Activated CD4-positive, alpha-beta T cell treated with anti-CD3 and anti-CD28 coated beads, Interleukin-2, amount 10 ng/mL, durations not matched to agents 24 days and 14 days (primary cell): ENCODE measurements at places on chromosomes 12 and 14. TPM values are rescaled to one million over a fixed set of nuclear protein-coding genes. Genes with fewer than 3 reads are reported as not detected.

DNA sequence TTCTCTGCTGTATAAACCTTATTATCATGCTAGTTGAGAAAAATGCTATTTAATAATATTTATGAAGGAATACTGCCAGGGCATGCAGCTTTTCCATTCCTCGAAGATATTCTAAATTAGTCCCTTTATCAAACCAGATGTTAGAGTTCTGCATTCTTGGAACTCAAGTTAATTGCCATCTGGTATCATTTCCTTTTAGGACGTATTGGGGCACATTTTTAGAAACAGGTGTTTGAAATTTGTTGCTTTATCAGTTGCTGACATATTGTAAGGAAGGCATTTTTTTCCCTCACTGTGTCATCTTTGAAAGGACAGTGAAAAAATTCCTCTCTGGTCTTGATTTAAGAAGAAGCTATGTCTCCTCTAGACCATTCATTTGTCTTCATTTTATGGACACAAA lies 471.2 kb upstream of the PRICKLE1 start:
- H3K4me3 ChIP-seq, result no peak overlapping the region
- H3K4me1 ChIP-seq, result no peaks in the 10 kb centered on the region
- H3K27me3 ChIP-seq, result no peaks in the 10 kb centered on the region
- H3K36me3 ChIP-seq, result no peaks in the 10 kb centered on the region
- no peak overlapping the region for H3K27ac ChIP-seq
- DNase-seq, result no peak

DNA sequence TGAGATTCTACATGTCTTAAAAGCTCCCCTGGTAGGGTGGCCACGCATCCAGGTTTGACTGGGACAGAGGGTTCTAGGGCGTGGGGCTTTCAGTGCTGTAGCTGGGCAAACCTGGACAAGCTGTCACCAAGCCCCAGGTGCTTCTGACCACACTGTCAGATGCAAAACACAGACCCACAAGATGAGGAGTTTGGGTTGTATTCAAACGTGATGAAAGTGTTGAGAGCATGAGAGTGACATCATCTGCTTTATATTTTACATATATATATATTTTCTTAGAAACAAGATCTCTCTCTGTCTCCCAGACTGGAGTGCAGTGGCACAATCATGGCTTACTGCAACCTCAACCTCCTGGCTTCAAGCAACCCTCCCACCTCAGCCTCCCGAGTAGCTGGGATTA lies 210.1 kb downstream of the DPF3 start:
- DNase-seq, result no peak
- no peak overlapping the region for H3K4me3 ChIP-seq
- H3K36me3 ChIP-seq, result peaks cover 3% of the 10 kb centered on the region
- H3K4me1 ChIP-seq, result peaks cover 2% of the 10 kb centered on the region
- peaks cover 16% of the 10 kb centered on the region for H3K27me3 ChIP-seq

- no peak overlapping the region for H3K27ac ChIP-seq
- H3K27me3 ChIP-seq, result no peaks in the 10 kb centered on the region
- H3K4me1 ChIP-seq, result peaks cover 11% of the 10 kb centered on the region
- H3K4me3 ChIP-seq, result no peak overlapping the region
- no peak for DNase-seq
These were observed 203.8 kb upstream of the RGS6 start for GRCh38 chr14:71728386-71728785.

The ARHGEF25 gene
- total RNA-seq, result 1.6 and 1.7 TPM in 2 replicates

DNA sequence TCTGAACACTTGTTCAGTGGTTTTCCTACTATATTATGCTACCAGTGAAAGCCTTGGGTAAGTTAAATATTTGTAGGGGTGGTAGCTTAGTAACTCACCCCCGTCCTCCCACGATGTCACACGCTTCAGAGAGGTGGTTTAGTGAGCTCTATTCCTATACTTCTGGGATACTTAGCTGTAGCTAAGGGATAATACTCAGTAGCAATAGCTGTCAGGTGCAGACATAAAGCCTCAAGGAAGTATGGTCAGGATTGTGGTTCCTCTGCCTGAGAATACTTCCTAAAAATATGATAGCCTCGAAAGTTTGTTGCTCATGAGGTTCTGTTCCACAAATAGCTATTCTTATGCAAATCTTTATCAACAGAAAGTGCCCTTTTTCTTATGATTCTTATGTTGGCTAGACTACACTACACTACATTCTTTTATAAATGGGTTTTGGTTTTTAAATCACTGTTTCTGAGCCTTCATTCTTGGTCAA lies 11.9 kb downstream of the DLST start:
- no peak for DNase-seq
- H3K36me3 ChIP-seq, result peaks cover 87% of the 10 kb centered on the region
- peaks cover 12% of the 10 kb centered on the region for H3K4me1 ChIP-seq
- no peak overlapping the region for H3K4me3 ChIP-seq
- H3K27me3 ChIP-seq, result no peaks in the 10 kb centered on the region

DNA sequence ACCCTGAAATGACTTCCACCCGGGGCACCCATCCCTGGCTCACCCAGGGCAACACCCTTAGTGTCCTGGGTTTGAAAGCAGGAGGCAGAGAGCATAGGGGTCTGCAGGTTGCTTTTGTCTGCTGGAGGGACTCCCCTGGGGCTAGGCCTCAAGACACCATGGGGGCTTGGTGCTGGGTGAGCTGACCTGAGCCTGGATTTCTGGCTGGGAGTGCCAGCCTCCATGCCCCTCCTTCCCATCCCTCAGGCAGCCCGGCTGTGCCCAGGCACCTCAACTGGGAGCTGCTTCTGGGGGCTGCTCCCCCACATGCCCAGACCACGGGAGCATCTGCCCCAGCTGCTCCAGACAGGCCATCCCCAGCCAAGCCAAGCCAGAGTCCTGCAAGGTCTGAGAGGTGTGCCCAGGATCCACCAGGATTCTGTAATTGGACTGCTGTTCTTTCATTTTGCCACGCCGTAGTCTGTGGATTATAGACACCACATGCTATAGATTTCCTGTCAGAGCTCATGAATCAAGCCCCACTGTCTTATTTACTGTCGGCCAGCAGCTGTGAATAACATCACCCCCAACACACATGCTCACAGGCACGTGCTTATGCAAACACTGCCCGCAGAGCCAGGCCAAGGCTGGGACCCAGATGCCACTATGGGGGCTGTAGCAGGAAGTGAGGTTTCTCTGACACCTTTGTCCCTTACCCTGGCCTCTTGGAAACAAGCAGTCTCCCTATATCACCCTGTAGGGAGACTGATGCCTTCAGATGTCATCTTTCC lies 29.4 kb upstream of the ESRRB start:
- H3K27me3 ChIP-seq, result peaks cover 7% of the 10 kb centered on the region
- no peak for DNase-seq
- H3K4me1 ChIP-seq, result no peaks in the 10 kb centered on the region
- no peak overlapping the region for H3K27ac ChIP-seq

- H3K27ac ChIP-seq, result no peak overlapping the region
- H3K4me1 ChIP-seq, result no peaks in the 10 kb centered on the region
- no peaks in the 10 kb centered on the region for H3K27me3 ChIP-seq
- peaks cover 36% of the 10 kb centered on the region for H3K36me3 ChIP-seq
- H3K4me3 ChIP-seq, result no peak overlapping the region
These were observed 49.0 kb downstream of the TBC1D15 start for GRCh38 chr12:71888521-71888920.

The DBX2 gene
- total RNA-seq, result not detected in 2 replicates

DNA sequence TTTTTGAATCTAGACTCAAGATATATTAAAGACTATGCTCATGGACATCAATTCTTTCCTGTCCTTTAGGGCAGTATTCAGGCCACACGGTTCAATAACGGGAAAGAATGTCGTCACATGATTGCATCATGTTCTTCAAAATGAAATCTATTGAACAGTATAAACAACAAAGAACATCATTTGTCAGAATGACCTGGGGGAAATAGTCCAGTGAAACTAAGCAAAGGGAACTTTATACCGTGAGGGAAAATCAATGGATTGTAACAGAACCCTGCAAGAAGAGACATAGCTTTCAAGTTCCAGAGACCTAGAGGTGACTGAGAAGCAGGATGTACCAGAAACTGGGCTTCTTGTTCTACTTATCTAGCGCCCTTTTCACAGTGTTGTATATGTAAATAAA lies 32.7 kb downstream of the FLRT2 start:
- no peaks in the 10 kb centered on the region for H3K4me1 ChIP-seq
- no peak for DNase-seq
- no peaks in the 10 kb centered on the region for H3K36me3 ChIP-seq
- no peaks in the 10 kb centered on the region for H3K27me3 ChIP-seq

DNA sequence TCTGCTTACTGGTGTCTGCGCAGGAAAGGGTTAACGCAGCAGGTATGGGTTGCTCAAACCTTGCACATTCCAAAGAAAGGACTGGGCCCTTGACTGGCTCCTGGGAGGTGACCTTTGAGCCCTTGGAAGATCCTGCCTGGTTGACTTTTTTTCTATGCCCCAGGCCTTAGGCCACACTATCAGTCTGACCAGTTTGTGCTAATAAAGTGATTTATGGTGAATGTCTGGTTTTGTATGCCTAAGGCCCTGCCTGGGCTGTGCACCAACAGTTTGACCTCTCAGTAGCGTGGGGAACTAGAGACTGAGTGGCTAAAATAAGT lies 61.4 kb upstream of the SCN8A start:
- H3K27ac ChIP-seq, result no peak overlapping the region
- DNase-seq, result no peak
- no peak overlapping the region for H3K4me3 ChIP-seq

The KRT83 gene
- total RNA-seq, result not detected in 2 replicates

GRCh38 chr12:92898755-92899154 lies 30.3 kb downstream of the EEA1 start:
- H3K27me3 ChIP-seq, result no peaks in the 10 kb centered on the region
- H3K4me3 ChIP-seq, result no peak overlapping the region
- no peak overlapping the region for H3K27ac ChIP-seq
- H3K36me3 ChIP-seq, result peaks cover 20% of the 10 kb centered on the region
- no peak for DNase-seq

DNA sequence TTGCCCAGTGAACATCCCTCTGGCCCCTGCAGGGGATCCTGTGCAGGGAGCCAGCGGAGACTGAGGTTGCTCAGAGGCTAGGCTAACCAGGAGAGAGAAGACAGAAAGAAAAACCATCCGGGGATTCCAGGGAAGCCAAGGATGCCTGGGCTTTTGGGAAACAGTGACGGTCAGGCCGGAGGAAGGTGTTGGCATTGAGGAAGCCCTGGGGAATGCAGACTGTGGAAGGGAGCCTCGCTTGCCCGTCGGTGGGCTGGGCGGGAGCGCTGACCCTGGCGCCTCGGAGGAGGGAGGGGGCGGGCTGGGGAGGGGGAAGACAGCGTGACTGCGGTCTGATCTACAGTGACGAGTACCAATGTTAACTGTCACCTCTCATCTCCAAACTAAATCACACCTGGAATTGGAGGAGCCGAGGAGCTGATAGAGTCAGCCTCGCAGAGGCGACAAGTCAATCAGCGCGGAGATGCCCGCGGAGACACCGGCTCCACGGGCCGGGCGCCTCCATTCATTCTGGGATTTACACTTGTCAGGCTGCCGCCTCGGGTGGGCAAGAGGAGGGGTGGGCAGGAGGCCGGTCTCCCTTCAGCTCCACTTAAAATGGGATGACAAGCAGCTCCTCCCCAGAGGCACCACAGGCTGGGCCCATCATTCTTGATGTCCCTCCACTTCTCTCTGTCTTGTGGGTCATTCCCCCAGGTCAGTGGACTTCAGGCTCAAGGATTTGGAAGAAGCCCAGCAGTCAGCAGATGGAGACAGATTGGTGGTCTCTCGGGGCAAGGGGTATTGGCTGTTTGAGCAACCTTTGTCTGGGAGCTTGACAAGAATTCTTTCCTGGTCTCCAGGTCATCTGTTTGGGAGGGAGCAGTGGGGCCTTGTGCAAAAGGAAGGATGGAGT lies 20.4 kb upstream of the GPATCH2L start:
- no peaks in the 10 kb centered on the region for H3K4me1 ChIP-seq
- peaks cover 46% of the 10 kb centered on the region for H3K27me3 ChIP-seq
- H3K4me3 ChIP-seq, result no peak overlapping the region
- no peak overlapping the region for H3K27ac ChIP-seq
- DNase-seq, result no peak

- no peak overlapping the region for H3K4me3 ChIP-seq
- DNase-seq, result peak; percentile 88
- peaks cover 2% of the 10 kb centered on the region for H3K36me3 ChIP-seq
- peaks cover 18% of the 10 kb centered on the region for H3K4me1 ChIP-seq
These were observed 9.1 kb upstream of the NEMF start for GRCh38 chr14:49861699-49862088.

- H3K4me3 ChIP-seq, result peak overlapping the region; percentile 35
- H3K36me3 ChIP-seq, result peaks cover 37% of the 10 kb centered on the region
- peaks cover 78% of the 10 kb centered on the region for H3K4me1 ChIP-seq
- peak; percentile 72 for DNase-seq
These were observed 7.5 kb downstream of the LAG3 start for GRCh38 chr12:6779708-6780432.

DNA sequence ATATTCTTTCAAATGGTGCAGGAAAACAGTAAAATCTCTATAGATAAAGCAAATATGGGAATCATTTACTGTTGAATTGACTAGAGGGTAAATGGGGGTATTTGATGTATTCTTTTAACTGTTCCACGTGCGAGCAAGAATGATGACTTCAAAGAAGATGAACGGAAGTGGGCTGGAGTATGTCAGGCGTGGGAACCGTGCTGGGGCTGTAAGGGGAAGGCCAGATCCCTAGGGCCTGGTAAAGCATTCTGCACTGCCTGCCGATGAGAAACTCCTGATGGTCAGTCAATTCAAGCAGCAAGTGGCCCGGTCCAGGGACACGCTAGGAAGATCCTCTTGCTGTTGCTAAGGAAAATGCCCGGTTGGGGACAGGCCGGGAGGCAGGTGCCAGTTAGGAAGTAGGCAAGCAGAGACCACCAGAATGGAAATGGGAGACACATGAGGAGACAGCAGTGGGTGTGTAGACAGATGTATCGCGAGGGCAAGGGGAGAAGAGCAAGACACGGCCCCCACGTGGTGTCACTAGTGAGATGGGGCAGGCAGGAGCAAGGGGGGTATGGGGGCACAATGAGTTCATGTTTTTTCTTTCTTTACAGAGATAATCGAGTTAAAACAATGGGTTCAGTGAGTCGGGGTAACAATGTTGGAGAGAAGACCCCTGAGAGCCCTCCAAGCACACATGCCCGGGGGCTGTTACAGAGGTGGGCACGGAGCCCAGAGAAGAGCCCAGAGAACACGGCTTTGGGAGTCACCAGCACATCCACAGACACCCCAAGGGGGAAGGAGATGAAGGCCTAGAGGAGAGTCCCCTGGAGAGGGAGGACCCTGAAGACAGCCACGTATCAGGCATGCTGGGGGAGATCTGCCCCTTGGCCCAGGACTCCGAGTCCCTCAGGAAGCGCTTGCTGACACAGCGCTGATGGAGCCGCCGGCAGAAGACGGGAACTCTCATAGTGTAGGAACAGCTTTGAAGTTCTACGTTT lies 37.2 kb downstream of the FBXO21 start:
- H3K27me3 ChIP-seq, result no peaks in the 10 kb centered on the region
- peaks cover 34% of the 10 kb centered on the region for H3K4me1 ChIP-seq
